Activated CD8-positive, alpha-beta T cell treated with anti-CD3 and anti-CD28 coated beads for 36 hours (primary cell): ENCODE measurements at places on chromosomes 13 and 19.
A peak's percentile ranks its signal among the peaks of the same experiment; 100 is the strongest.

- H3K4me3 ChIP-seq = no peak overlapping the region
- no peaks in the 10 kb centered on the region for H3K4me1 ChIP-seq
- no peak for DNase-seq
- H3K27ac ChIP-seq = no peak overlapping the region
- no peaks in the 10 kb centered on the region for H3K36me3 ChIP-seq
Observed at GRCh38 chr13:31896427-31896826, 135.1 kb upstream of the FRY start.

- no peaks in the 10 kb centered on the region for H3K27me3 ChIP-seq
- H3K27ac ChIP-seq = no peak overlapping the region
- H3K36me3 ChIP-seq = no peaks in the 10 kb centered on the region
- DNase-seq = no peak
- no peaks in the 10 kb centered on the region for H3K4me1 ChIP-seq
- H3K4me3 ChIP-seq = no peak overlapping the region
Observed at GRCh38 chr13:34208336-34208735, 390.4 kb downstream of the RFC3 start.

- H3K27ac ChIP-seq = no peak overlapping the region
- no peak for DNase-seq
- no peaks in the 10 kb centered on the region for H3K27me3 ChIP-seq
- no peak overlapping the region for H3K4me3 ChIP-seq
- H3K4me1 ChIP-seq = peaks cover 32% of the 10 kb centered on the region
- no peaks in the 10 kb centered on the region for H3K36me3 ChIP-seq
Observed at GRCh38 chr13:46567671-46568070, 14.7 kb downstream of the LRCH1 start.

DNA sequence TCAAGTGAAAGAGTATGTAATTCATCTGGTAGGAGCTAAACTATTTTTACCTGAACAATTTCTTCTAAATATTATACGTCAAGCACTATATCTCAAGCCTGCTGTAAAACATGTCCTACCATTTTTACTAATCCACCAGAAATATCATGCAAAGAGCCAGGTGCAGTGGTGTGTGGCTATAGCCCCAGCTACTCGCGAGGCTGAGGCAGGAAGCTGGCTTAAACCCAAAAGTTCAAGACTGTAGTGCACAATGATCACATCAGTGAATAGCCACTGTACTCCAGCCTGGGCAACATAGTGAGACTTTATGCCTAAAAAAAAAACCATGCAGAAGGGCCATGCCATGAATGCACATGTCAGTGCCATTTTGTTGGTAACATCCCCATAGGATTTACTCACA is 20.7 kb upstream of the CLN5 start:
- H3K36me3 ChIP-seq = no peaks in the 10 kb centered on the region
- peaks cover 3% of the 10 kb centered on the region for H3K4me1 ChIP-seq
- DNase-seq = no peak
- no peak overlapping the region for H3K27ac ChIP-seq
- no peak overlapping the region for H3K4me3 ChIP-seq

DNA sequence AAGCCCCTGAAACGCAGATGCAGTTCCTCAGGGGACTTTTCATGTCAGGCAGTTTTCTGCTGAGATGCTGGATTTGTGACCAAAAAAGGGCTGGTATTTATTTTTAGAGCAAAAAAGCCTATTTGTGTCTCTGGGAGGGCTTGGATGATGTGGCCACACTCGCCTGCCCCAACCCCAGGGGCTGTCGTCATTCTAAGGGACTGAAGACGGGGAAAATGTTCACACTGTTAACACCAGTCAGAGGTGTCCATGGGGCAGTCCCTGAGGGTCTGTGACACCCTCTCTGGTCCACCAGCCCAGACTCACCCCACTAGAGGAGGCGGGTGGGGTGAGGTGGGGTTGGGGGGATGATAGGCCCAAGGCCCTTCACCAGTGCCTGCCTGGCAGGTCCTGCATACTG is 15.9 kb upstream of the EPHX3 start:
- H3K4me3 ChIP-seq = no peak overlapping the region
- H3K27ac ChIP-seq = no peak overlapping the region
- peaks cover 28% of the 10 kb centered on the region for H3K36me3 ChIP-seq
- no peak for DNase-seq

GRCh38 chr19:13036366-13036976 is 41.2 kb downstream of the NFIX start:
- no peak overlapping the region for H3K4me3 ChIP-seq
- H3K4me1 ChIP-seq = peaks cover 10% of the 10 kb centered on the region
- no peak overlapping the region for H3K27ac ChIP-seq
- no peak for DNase-seq
- H3K36me3 ChIP-seq = no peaks in the 10 kb centered on the region
- H3K27me3 ChIP-seq = no peaks in the 10 kb centered on the region

GRCh38 chr19:28498404-28498976 is 714.5 kb downstream of the UQCRFS1 start:
- peaks cover 20% of the 10 kb centered on the region for H3K4me1 ChIP-seq
- no peak overlapping the region for H3K27ac ChIP-seq

DNA sequence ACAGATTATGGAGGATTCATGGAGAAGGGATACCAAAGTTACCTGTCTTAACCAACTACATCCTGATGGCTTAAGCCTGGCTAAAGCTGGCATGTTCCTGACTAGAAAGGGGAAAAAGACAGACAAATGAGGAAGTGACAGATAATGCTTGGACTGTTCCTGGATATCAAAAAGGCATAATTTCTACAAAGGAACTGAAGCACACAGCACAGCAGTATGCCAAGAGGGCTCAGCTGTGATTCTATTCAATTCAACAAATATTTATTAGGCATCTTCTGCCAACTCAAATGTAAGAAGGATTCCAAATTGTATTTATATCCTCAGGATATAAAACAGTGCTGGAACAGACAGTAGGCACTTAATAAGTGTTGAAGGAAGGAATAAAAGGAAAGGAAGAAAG is 59.5 kb downstream of the KLF12 start:
- no peak overlapping the region for H3K4me3 ChIP-seq
- H3K27ac ChIP-seq = no peak overlapping the region
- H3K4me1 ChIP-seq = peaks cover 64% of the 10 kb centered on the region

DNA sequence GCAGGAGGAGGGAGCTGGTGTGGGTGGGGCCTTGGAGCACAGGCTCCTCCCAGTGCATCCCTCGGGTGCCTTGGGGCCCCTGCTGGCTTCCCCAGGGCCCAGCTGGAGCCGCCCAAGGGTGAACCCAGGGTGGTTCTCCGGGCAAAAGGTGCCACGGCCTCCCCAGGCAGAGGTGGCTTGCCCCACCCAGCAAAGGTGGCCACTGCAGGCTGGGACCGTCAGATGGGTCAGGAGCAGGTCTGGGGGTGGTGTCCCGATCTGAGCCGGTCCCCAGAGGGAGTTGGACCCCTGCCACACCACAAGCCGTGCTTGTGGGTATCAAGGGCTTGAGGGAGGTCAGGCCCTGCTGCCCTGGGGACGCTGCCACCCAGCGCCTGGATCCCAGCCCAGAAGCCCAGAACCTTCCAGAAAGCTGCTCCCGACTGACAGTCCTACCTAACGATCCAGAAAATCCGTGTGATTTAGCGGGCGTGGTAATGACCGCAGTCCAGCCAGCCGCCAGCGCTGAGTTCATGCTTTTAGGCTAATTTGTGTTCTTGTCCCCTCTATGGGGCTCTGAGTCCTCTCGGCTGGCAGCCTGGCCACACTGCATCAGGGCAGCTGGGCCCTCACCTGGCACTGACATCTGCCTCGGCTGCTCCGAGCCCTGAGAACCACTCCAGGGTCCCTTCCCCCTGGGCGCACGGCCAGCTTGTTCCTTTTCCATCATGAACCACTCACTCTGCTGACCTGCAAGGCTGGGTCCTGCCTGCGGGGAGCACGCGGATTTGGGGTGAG is 5.0 kb upstream of the GRIN3B start:
- peaks cover 9% of the 10 kb centered on the region for H3K4me1 ChIP-seq
- peaks cover 10% of the 10 kb centered on the region for H3K36me3 ChIP-seq
- no peak overlapping the region for H3K4me3 ChIP-seq
- peaks cover 17% of the 10 kb centered on the region for H3K27me3 ChIP-seq

GRCh38 chr13:42875475-42876269 is 94.3 kb downstream of the FAM216B start:
- no peak overlapping the region for H3K4me3 ChIP-seq
- H3K27me3 ChIP-seq = peaks cover 17% of the 10 kb centered on the region
- peaks cover 5% of the 10 kb centered on the region for H3K4me1 ChIP-seq
- no peaks in the 10 kb centered on the region for H3K36me3 ChIP-seq

- no peak for DNase-seq
- no peak overlapping the region for H3K27ac ChIP-seq
- peaks cover 6% of the 10 kb centered on the region for H3K36me3 ChIP-seq
- no peak overlapping the region for H3K4me3 ChIP-seq
- no peaks in the 10 kb centered on the region for H3K27me3 ChIP-seq
Observed at GRCh38 chr19:11971041-11971440, 6.2 kb downstream of the ZNF763 start.

GRCh38 chr13:34176633-34177032 is 358.7 kb downstream of the RFC3 start:
- no peak for DNase-seq
- H3K4me3 ChIP-seq = no peak overlapping the region
- no peaks in the 10 kb centered on the region for H3K4me1 ChIP-seq
- no peaks in the 10 kb centered on the region for H3K36me3 ChIP-seq
- no peak overlapping the region for H3K27ac ChIP-seq

DNA sequence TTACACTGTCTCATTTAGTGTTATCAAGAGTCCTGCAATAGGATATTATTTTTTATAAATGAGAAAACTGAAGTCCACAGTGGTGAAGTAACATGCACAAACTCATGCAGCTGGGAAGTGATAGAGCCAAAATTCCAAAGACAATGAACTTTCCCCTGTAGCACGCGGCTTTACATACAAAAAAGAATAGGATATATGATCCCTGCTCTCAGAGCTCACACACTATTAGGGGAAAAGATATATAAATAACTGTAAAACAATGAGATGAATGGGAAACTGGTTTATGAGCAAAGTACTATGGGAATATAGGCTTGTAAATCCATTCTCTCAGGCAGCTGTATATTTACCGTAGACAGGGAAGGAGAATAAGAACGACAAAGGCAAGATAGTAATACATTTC is 39.7 kb downstream of the THSD1 start:
- H3K36me3 ChIP-seq = no peaks in the 10 kb centered on the region
- H3K27ac ChIP-seq = no peak overlapping the region
- no peak for DNase-seq
- H3K27me3 ChIP-seq = peaks cover 2% of the 10 kb centered on the region
- H3K4me3 ChIP-seq = no peak overlapping the region
- no peaks in the 10 kb centered on the region for H3K4me1 ChIP-seq

DNA sequence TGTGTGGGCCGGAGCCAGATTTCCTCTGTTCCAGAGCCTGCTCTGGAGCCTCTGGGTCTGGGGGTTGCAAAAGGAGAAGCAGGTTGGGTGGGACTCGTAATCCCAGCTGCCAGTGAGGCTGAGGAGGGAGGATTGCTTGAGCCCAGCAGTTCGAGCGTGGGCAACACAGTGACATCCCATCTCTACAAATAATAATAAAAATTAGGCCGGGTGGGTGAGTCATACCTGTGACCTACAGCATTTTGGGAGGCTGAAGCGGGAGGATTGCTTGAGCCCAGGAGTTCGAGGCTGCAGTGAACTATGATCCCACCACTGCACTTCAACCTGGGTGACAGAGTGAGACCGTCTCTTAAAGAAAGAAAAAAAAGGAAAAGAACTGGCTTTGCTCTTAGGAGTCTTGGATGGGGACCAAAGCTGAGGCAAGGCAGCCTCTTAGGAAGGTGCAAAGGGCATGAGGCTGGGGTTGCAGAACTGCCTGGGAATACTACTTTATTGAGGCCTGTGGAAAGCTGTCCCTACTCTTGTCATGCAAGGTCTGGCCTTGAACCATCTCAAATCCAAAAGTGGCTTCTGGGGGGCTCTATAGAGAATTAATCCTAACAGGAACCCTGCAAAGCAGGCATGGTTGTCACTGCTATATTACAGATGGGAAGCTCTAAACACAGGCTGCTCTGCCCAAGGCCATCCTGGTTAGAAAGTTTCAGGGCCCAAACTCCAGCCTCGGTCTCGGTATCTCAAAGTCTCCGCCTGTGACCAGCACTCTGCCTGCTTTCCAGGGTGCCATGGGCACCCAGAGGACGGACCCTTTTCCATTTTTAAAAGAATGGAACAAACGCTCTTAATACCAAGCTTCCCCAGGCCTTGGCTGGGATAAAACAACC is 880 bp upstream of the C19orf12 start:
- H3K4me3 ChIP-seq = peak overlapping the region; percentile 97
- peak; percentile 52 for DNase-seq
- H3K4me1 ChIP-seq = peaks cover 39% of the 10 kb centered on the region
- no peaks in the 10 kb centered on the region for H3K27me3 ChIP-seq
- peaks cover 29% of the 10 kb centered on the region for H3K36me3 ChIP-seq
- H3K27ac ChIP-seq = peak overlapping the region; percentile 98

DNA sequence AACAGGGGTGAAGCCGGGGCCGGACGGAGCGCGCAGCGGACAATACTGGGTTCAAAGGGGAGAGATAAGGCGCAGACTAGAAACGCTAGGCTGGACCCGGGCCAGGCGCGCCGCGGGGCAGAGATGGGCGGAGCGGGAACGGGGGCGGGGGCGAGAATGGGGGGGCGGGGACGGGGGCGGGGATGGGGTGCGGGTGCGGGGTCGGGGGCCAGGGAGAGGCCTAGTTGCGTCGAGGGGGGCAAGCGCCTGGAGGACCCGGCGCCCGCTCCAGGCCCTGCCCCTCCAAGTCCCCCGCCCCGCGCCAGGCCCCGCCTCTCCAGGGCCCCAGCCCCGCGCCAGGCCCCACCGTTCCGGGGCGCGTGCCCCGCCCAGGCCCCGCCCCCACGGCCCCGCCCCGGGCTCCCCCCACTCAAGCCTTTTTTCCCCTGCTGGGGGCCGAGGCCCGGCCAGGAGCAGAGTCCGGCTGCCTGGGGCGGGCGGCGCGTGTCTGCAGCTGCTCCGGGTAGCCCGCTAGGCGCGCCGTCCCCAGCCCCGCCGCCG is at the start of gene CERS4:
Gene CERS4 (plus strand): TSS at position 449 of the 540 bp plus-strand sequence. CDS start 41,707 bp downstream, outside the sequence.
- peak; percentile 76 for DNase-seq
- no peaks in the 10 kb centered on the region for H3K36me3 ChIP-seq
- no peaks in the 10 kb centered on the region for H3K27me3 ChIP-seq
- peak within 1 kb of the TSS; percentile 91 for H3K4me3 ChIP-seq
- H3K4me1 ChIP-seq = peaks cover 27% of the 10 kb centered on the region
